Stimulated activated naive CD4-positive, alpha-beta T cell treated with Interleukin-2 at 50 U/mL for 16 hours (primary cell): ENCODE measurements at places on chromosomes 5 and 9.
A peak's percentile ranks its signal among the peaks of the same experiment; 100 is the strongest.

- DNase-seq: no peak
Observed at GRCh38 chr9:21605489-21605931, 123.4 kb upstream of the IFNE start.

GRCh38 chr9:77933019-77933418 lies 98.6 kb downstream of the GNAQ start:
- no peak for DNase-seq

- DNase-seq: no peak
Observed at GRCh38 chr5:95777441-95777840, 45.1 kb downstream of the GLRX start.

GRCh38 chr5:124689653-124690052 lies 56.8 kb downstream of the ZNF608 start:
- DNase-seq: no peak

GRCh38 chr5:91016954-91017700 lies 366.0 kb downstream of the ARRDC3 start:
- no peak for DNase-seq

DNA sequence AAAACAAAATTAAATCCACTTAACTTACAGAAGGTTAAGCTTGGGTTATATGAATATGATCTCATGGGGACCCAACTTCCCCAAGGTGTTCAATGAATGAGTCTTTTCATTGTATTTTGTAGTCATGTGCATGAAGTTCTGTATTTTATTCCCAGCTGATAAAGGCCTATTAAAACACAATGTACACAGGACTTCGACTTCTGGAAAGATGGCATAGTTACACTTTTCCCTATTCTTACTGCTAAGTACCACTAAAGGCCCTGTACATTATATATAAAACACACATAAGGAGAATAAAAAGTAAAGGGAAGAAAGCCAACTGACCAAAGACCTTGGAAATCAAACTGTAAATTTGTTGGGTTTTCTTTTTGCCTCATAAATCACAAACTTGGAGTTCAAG lies 222.4 kb downstream of the SAXO1 start:
- DNase-seq: no peak

GRCh38 chr9:121812159-121812735 lies 160.8 kb downstream of the DAB2IP start:
- DNase-seq: no peak

- no peak for DNase-seq
Observed at GRCh38 chr5:8770431-8770830, 775.4 kb downstream of the SEMA5A start.

DNA sequence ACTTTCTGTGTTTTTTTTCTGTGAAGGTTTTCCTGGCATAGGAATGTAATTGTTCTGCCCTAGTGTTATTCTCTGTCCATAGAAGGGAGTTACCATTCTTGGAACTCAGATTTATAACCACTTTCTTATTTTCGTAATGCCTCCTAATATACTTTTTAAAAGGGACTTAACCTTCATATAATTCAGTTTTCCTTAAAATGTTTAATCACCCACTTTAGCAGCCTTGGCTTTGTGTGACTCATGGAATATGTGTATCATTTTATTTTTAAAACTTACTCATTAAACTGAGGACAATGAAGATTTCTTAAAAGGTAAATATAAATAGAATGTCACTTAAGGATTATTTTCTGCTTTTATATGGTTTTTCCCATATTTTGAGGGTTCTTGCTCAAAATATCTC lies 50.0 kb downstream of the RAI14 start:
- DNase-seq: no peak

DNA sequence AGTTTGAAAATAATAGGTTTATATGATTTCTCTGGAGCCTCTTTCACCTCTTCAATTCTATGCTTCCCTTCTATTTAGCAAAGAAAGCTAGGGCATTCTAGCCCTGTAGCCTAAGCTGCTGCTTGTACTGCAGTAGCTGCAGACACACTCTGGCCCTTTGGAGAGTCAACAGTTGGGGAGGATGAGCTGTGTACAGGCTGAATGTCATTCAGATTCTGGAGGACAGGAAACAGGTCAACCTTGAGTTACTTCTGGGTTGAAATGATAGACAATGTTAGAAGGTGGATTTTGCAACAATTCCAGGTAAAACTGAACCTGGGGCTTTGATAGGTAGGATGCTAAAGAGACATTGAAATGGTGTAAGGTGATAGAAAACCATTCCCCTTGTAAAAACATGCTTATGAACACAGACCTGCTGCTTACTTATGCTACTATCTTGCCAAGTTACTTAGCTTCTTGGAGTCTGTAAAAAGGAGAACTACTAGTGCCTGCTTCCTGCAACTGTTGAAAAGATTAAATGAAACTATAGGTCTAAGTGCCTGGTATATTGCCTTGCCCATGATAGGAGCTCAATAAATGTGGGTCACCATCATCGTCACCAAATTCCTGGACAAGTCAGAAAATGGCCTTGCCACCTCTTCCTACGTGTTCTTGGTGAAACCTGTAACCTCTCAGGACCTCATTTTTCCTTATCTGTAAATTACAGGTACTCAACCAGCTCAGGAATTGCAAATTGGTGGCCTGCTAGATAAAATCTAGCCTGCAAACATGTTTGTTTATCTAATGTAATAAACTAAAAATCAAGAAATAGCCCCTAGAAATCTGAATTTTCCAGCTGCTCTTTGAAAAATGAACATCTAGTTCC lies 83.7 kb downstream of the GALNT10 start:
- DNase-seq: no peak

DNA sequence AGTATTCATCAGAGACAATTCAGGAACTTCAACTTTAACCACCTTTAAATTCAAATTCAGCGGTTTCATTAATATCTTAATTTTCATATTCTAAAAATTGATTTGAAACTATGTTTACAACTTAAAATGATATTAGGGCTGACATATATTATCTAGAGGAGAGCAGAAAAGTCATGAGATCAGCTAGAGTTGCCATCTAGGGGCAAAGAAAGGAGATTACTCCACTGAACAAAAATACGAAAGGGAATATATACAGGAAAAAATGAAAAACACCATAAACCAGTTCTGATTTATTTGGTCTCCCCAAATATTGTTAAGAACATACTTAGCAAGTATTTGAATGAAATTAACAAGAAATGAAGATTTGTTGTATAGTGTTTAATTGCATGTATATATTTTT lies 946.3 kb downstream of the DTWD2 start:
- DNase-seq: no peak

GRCh38 chr5:160008877-160009590 lies at the start of gene TTC1:
TTC1 (plus strand) TSS chr5:160009139; CDS start chr5:160010529, 1,390 bp downstream.
- DNase-seq: peak; percentile 91

DNA sequence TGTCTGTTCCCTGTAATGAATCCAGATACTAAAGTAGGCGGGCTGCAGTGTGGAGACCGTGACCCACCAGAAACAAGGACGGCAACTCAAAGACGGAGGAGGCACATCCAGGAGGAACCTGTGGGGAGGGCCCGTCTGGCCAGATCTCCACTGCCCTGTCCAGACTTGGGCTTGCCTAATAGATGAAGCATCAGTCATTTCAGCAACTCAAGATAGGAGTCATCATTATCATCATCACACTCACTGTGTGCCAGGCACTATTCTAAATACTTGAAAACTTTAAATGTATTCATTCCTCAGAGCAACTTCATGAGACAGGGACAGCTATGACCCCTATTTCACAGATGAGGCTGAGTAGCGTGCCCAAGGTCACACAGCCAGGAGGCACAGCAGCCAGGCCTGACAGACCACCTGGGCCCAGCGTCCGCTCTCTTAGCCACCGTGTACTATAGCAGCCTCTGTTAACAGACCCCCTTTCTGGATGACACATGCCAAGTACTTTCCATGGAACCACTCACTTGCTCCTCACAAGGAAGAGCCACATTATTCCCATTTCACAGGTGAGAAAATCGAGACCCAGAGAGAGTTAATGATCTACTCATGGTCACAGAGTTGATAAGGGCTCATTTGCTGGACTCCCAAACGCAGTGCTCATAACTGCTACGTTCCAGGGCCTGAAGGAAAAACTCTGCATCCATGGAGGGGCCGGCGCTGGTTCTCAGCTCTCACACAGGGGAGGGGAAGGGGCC lies 4.9 kb upstream of the IL4 start:
- DNase-seq: no peak

GRCh38 chr5:174151599-174152181 lies 106.2 kb downstream of the NSG2 start:
- DNase-seq: no peak

DNA sequence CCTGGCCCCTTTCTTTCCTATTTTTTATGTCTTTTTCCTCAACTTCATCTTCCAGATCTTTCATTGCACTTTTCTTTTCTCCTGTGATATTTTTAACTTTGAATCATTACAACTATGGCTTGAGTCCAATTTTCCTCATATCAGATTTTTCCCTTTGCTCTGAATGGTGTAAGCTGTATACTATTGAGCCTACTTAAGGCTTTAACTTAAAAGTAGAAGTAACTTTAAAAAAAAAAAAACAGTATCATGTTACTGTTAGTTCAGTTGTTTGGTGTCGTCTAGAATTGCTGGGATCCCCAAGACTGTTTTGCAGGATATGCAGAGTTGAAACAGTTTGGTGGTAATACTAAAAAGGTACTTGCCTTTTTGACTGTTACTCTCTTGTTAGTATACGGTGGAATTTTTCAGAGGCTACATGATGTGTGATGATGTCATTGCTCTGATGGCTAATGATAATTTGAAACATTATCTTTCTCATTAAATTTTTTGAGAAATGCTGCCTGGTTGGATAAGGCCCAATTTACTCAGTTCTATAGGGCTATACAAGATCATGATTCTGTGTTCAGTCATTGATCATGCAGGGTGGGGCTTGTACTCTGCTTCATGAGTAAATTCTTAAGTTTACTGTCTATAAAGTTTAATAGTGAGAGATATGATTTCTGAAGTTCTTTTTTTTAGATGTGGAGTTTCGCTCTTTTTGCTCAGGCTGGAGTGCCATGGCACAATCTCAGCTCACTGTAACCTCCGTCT lies 8.8 kb downstream of the NAA35 start:
- no peak for DNase-seq

GRCh38 chr9:2017331-2018161 lies 2.4 kb downstream of the SMARCA2 start:
- peak; percentile 76 for DNase-seq

DNA sequence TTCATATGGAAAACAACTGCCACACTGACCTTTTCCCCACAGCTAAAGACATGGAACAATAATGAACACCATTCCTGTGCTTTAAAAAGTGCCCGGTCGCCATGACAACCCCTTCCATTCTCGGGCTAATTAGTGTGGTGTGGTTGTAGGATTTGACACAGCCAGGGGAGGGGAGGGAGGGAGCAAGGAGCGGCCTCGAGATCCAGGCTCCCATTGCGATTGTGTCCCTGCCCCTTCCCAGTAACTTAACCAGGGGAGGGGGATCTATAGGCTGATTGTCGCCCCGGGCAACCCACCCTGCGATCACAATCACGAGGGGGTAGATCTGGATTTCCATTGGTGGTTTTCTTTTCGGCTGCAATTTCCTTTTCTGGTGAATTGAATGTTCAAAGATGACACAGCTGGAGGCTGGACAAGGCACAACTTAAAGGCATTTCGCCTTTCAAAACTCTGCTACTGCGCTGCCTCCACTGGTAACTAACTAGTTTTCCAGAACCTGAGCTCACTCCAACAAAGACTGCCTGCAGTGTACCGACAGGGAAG lies 96.7 kb upstream of the RETREG1 start:
- DNase-seq: no peak

- DNase-seq: no peak
Observed at GRCh38 chr9:14314424-14314928, 535 bp upstream of the NFIB start.

GRCh38 chr9:125845271-125845808 lies 98.2 kb downstream of the PBX3 start:
- DNase-seq: no peak
